Mononuclear cell (primary cell): ENCODE measurements at places on chromosomes 5 and 9. TPM values are rescaled to one million over a fixed set of nuclear protein-coding genes. Genes with fewer than 3 reads are reported as not detected.

PNPLA7 gene
- total RNA-seq: 2.3 TPM

TMED7 gene
- total RNA-seq: 100 TPM

HSD17B4 gene
- 15.8 TPM for total RNA-seq

LHX3 gene
- total RNA-seq: not detected

OTULINL gene
- total RNA-seq: 45.9 TPM

GABBR2 gene
- total RNA-seq: under 0.01 TPM

IL5 gene
- not detected for total RNA-seq

GAPT gene
- total RNA-seq: 9.8 TPM

SPATA31D4 gene
- not detected for total RNA-seq

HAVCR2 gene
- total RNA-seq: 27.3 TPM

FOXD4L5 gene
- total RNA-seq: under 0.01 TPM

DNAJB5 gene
- 1.2 TPM for total RNA-seq

IFNE gene
- total RNA-seq: not detected

SLCO6A1 gene
- not detected for total RNA-seq

ADAMTS13 gene
- total RNA-seq: 0.42 TPM

DMRT3 gene
- not detected for total RNA-seq

FLT4 gene
- total RNA-seq: 1.3 TPM

RFK gene
- total RNA-seq: 18.4 TPM

PCSK1 gene
- total RNA-seq: not detected

FAM163B gene
- total RNA-seq: not detected

ANKRD34B gene
- 0.10 TPM for total RNA-seq

SAXO1 gene
- 0.10 TPM for total RNA-seq

CYLC2 gene
- total RNA-seq: not detected

AK8 gene
- total RNA-seq: 0.63 TPM

CNTFR gene
- not detected for total RNA-seq

LCN10 gene
- total RNA-seq: not detected

LCN9 gene
- not detected for total RNA-seq

SLC45A2 gene
- under 0.01 TPM for total RNA-seq

OCLN gene
- 0.10 TPM for total RNA-seq
